ENCODE measurements at places on chromosomes 4 and X.

GRCh38 chr4:647481-647880 lies 22.1 kb downstream of the PDE6B start:
- DNase-seq = no peak

- no peak for DNase-seq
Observed at GRCh38 chr4:110294165-110294564, 95.8 kb upstream of the ELOVL6 start.

DNA sequence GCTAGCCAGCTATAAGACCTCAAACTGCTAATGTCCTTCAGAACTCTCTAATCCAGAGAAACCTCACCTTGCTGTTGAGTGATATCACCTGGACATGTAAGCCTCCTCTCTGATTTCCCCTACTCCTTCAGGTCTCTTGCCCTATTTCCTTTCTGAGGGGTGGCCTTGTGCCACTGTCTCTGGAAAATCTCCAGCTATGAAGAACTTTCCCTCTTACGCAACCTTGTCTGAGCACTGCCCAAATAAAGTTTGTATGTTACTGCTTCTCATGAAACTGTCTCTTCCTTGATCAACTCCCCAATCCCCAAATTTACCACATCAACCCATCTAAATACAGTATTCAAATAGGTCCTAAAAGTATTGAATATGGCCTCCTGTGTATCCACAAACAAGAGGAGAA lies 53.5 kb upstream of the VEGFD start:
- DNase-seq = no peak

GRCh38 chr4:184951668-184952160 lies 66.6 kb upstream of the HELT start:
- no peak for DNase-seq

GRCh38 chr4:35216636-35217035 lies 1027.7 kb downstream of the ARAP2 start:
- no peak for DNase-seq

GRCh38 chr4:140038031-140038533 lies 115.9 kb downstream of the MAML3 start:
- no peak for DNase-seq

DNA sequence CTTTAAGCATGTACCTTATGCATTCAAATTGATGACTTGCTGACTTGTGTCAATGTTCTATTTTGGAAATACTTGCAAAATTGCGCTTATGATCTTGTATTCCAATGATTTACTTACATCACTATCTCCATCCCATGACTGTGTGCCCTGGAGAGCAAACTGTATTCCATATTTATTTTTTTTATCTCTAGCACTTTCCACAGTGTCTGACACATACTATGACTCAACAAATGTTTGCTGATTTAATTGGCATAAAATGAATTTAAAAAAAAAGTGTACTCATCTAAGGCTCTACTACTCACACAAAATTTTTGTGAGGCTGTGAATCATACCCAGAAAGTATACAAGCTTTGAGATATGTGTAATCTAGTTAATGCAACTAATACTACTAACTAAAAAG lies 1066.8 kb upstream of the ADGRL3 start:
- no peak for DNase-seq

Data from substantia nigra (tissue), 51 donors.